Stimulated activated CD8-positive, alpha-beta memory T cell treated with anti-CD3 and anti-CD28 coated beads, Interleukin-7, amount 100 ng/mL, for 1 hour (primary cell): ENCODE measurements at places on chromosomes 13 and 19.

- no peak for DNase-seq
Measured at GRCh38 chr13:23847497-23847896, 41.7 kb downstream of the MIPEP start.

DNA sequence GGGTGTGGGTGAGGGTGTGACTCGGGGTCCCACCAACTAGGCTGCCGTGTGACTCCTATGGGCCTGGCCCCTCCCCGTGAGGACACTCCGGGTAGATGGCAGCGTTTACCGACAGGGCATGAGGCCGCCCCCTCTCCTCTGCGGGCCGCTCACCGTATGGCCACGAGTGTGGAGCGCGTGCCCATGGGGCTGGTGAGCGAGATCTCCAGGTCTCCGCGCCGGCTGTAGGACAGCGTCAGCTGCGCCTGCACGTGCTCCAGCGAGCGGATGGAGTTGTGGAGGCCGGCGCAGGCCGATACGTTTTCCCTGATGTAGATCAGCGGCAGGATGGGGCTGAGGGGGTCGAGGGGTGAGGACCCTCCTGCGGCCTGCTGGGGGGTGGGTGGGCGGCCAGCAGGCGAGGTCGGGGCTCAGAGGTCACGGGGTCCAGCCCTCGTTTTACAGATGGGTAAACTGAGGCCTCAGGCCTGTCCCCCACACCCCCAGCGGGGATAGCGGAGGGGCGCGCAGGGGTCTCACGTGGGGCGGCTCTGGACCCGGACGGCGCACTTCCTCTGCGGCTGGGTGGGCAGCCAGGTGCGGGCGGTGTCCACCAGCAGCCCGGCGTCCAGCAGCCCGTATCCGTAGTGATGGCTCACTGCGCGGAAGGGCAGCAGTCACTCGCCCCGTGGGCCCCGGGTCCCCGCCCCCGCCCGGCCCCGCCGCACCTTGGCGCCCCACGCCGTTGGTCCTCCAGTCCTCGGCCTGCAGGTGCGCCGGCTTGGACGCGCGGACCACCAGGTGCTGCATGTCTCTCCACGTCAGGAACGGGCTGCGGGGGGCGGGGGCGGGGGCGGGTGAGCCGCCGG is 4.3 kb upstream of the C19orf25 start:
- no peak for DNase-seq

DNA sequence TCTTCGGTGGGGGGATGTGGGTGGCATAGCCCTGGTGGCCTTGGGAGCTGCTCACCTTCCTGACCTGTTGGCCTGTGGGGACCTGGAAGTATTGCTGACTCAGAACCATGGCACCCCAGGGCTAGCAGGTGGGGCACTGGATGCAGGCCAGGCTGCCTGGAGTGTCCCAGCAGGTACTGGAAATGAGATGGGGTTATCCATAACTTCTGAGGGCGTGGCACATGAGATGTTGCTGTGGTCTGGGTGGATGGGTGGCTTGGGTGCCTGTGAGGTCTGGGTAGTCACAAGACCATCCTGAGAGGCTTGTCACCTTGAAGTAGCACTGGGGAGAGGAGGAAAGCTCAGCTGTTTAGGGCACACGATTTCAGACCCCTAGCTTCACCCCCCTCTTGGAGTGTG is 636 bp upstream of the RNF225 start:
- DNase-seq = no peak

DNA sequence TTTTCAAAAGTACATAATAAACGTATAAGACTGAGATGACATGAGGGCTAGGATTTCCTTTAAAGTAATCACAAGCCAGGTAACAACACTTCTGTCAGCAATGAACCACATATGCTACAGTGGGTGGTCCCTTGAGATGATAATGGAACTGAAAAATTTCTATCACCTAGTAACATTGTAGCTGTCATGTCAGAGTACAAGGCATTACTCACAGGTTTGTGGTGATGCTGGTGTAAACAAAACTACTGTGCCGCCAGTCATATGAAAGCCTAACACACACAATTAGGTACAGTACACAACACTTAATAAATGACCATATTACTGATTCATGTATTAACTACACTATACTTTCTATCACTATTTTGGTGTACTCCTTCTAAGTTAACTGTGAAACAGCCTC is 36.8 kb downstream of the MIPEP start:
- no peak for DNase-seq

- DNase-seq = no peak
Measured at GRCh38 chr19:41626877-41627276, at the start of gene CEACAM4. Gene CEACAM4 (minus strand): TSS chr19:41627074. CDS start chr19:41626963, 111 bp downstream.
